ENCODE measurements at places on chromosomes 2 and 18.

- DNase-seq: no peak
Observed at GRCh38 chr2:54685263-54685775, 38.1 kb upstream of the EML6 start.

- no peak for DNase-seq
Observed at GRCh38 chr2:54879598-54880332, 156.3 kb downstream of the EML6 start.

GRCh38 chr2:226730481-226730880 is 69.1 kb downstream of the IRS1 start:
- DNase-seq: no peak

DNA sequence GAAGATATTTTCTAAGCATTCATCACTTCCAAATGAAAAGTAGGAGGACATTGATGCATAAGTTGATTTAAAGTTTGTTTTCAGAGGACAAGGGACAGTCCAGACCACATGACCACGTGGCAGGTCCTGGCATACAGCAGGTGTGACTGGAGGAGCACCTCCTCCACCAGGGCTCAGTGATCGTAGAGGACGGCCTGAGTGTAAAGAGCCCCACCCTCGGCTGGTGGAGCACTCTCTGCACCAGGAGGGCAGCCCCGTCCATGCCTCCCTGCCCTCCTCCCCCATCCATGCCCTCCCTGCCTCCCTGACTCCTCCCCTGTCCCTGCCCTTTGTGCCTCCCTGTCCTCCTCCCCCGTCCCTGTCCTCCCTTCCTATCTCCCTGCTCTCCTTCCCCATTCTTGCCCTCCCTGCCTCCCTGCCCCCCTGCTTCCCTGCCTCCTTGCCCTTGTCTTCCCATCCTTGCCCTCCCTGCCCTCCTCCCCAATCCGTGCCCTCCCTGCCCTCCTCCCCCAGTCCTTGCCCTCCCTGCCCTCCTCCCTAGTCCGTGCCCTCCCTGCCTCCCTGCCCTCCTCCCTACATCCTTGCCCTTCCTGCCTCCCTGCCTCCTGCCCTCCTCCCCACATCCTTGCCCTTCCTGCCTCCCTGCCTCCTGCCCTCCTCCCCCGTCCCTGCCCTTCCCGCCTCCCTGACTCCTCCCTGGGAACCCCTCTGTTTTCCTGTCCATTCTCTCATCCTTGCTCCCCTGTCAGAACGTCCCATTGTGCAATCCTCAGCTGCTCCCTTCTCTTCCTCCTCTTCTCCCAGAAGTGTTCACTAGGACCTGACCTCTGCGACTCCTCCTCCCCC is 47.9 kb downstream of the ANKMY1 start:
- DNase-seq: no peak

DNA sequence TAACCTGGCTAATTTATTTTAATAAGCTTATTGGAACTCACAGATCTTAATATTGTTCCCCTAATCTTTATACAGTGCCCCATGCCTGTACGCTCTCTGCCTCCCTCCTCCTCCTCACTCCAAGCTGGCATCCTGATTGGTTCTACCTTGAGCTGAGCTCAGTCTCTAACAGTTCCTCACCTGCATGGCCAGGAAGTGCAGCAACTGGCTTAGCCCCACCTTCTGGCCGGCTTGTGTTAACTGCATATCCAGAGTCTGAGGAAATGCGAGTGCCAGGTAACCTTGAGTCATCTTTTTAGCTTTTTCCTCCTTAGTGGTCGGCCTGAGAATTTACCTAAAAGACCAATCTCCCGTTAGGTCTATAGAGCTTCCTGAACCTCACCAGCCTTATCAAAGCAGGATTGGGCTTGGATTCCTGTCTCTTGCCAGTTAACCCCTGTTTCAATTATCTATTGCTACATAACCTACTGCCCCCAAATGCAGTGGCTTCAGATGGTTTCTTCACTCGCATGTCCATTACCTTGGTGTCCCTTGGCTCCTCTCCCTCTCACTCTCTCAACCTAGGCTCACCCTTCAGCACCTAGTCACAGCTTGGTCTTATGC is 89.5 kb upstream of the STK39 start:
- DNase-seq: peak; percentile 31

DNA sequence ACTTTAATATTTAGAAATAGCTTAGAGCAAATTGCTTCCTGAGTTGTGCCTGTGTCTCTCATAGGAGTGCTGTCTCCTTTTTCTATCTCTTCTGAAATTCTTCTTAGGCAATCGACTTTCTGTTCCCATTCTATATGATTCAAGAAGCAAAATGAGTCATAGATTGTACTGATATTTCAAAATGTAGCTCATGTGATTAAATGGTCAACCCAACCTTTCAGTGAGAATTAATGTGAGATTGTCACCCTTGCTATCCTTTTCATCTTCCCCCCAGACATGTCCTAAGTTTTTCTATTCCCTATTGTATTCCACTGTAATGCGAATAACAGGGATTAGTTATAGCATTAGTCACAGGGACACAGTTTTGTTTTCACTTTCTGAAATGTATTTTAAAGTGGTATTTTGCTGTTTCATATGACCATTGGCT is 413.6 kb downstream of the THSD7B start:
- no peak for DNase-seq

GRCh38 chr18:39840856-39841481 is 2114.1 kb upstream of the PIK3C3 start:
- no peak for DNase-seq

DNA sequence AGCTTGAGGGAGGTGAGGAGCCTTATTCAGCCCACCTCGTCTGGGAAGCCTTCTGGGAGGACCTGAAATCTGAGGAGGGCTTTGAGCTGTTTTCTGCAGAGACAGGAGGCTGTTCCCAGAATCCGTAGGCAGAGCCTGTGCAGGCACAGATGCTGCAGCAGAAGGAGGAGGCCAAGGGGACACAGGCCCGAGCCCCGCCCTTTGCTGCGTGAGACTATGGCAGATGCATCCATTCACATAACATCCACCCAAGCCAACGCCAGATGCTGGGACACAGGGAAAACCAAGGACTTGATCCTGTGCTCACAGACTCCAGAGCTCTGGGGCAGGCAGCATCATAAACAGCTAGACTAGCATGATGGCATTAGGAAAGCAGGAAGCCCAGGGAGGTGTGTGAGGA is 98.2 kb downstream of the KCNF1 start:
- DNase-seq: no peak

GRCh38 chr2:196205011-196205766 is 33.8 kb upstream of the STK17B start:
- no peak for DNase-seq

GRCh38 chr2:159032146-159032545 is 63.7 kb downstream of the TANC1 start:
- DNase-seq: no peak

DNA sequence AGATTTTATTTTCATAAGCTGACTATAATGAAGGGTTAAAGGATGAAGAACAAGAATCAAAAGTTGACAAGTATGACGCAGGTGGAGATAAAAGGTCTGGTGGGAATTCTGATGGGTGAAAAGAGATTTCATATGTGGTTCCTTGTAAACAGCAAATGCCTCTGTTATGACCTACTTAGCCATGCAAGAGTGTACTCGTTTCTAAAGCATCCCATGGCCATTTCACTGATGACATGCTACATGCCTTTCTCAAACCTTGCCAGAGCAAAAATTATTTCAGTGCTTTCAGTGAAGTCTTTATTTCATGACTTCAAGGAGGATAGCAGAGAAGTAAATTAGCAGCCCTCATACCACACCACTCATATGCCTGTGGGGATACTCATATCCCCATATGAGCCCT is 71.7 kb downstream of the FEZ2 start:
- no peak for DNase-seq

- no peak for DNase-seq
Observed at GRCh38 chr2:206296128-206296527, 21.7 kb downstream of the ZDBF2 start.

DNA sequence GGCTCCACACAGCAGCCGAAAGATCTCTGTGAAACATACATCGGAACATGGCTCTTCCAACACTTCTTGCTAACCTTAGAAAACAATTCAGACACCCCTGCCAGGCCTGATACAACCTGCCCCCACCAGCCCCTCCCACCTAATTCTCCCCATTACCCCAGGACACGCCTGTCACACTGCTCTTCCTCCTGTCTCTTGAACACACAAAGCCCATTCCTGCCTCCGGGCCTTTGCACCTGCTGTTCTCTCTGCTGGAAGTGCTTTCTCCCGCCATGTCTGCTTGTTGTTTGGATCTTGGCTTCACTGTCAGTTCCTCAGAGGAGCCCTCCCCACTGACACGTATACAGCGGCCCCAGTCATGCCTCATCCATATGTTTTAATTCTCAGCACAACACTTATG is 24.1 kb downstream of the CELF4 start:
- no peak for DNase-seq

GRCh38 chr18:60157810-60158209 is 214.8 kb downstream of the MC4R start:
- no peak for DNase-seq

DNA sequence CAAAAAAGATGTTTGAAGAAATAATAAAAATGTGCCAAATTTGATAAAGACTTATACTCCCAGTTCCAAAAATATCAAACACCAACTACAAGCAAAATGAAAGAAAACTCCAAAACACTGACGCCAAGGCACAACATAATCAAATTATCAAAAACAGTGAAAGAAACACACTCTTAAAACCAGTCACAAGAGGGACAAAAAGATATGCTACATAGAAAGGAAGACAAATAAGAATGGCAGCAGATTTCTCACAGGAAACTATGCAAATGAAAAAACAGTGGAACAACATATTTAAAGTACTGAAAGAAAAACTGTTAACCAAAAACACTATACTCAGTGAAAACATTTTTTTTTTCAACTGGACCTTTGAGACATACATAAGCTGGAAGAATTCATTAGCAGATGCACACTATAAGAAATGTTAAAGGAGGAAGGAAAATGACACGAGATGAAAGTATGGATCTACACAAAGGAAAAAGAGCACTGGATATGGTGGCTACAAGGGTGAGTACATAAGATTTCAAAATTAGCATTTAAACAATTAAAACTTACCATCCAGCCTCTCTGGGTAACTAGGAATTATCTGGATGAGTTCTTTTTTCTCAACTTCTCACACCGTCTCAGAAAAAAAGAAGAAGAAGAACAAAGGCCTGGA is 94.0 kb upstream of the ACVR1C start:
- no peak for DNase-seq

DNA sequence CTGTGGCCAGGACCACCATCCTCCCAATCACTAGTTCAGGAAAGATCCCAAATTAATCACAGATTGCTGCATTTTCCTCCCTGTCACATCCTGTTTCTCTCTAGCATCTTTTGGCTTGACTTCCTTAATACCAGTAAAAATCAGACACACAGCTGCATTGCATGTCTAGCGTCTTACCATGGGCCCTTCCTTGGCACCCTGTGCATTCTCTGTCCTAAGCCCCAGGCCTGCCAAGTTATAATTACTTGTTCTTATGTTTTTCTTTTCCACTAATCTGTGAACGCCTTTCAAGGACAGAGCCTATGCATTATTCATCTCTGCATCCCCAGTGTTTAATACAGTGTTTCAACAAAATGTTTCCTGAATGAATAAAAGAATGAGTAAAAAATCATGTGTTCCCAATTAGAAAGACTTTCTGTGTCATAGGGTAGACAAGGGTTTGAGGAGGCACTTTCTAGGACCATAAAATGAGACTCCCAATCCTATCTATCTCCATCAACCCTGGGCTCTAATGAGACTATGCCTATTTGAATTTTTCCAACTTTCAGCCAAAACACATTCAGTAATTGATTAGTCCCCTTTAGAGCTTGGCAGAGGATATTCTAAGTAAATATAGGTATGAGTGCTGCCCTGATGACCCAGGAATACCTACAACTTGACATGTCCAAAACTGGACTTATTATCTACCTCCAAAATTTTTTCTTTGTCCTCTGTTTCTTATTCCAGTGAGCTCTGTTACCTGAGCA is 10.3 kb upstream of the NT5C1B start:
- no peak for DNase-seq

GRCh38 chr2:196534495-196534894 is 105.0 kb upstream of the CCDC150 start:
- no peak for DNase-seq

DNA sequence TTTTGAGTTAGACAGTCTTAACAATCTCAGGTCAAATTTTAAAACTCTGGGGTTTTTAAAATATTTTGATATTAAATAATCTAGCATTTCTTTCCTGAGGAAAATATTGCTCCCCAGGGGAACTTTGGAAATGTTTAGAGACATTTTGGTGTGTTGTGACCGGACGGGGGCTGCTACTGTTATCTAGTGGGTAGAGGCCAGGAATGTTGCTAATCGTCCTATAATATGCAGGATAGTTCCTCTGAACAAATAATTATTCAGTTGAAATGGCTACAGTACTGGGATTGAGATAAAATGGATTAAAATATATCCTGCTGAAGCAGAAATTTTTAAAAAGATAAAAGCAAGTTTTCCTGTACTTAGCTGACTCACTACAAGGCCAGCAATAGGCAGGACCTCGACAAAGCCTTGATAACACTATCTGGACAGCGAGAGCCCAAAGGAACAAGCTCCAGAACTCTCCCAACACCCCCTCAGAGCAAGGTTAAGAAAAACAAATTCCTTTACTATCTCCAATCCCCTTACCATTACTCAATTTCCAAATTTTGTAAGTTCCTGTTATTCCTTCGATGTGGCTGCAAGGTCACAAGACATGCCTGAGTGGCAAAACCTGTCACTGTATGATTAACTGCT is 1407.4 kb downstream of the SUCLG1 start:
- no peak for DNase-seq

GRCh38 chr2:175612280-175612679 is 389.8 kb downstream of the LNPK start:
- no peak for DNase-seq

- no peak for DNase-seq
Observed at GRCh38 chr2:220041447-220041846, 414.0 kb downstream of the SLC4A3 start.

DNA sequence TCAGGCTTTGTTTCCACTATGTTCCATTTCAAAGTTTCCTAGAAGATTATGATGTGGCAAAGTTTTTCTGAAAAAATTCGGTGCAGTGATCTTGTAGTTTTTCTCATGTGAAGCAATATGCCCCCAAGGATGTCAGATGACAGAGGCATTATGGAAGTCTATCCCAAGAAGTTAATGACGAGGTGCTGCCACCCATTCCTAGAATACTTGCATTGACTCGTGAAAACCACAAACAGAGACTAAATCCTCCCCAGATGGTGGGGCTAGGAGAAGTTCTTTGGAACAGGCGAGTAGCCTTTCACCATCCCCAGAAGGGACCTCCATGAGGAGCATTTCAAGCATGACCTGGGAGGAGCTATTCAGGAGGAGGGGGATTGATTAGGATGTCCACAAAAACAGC is 40.2 kb upstream of the COPS8 start:
- no peak for DNase-seq

- no peak for DNase-seq
Observed at GRCh38 chr18:2654169-2654927, 1.2 kb upstream of the SMCHD1 start.

DNA sequence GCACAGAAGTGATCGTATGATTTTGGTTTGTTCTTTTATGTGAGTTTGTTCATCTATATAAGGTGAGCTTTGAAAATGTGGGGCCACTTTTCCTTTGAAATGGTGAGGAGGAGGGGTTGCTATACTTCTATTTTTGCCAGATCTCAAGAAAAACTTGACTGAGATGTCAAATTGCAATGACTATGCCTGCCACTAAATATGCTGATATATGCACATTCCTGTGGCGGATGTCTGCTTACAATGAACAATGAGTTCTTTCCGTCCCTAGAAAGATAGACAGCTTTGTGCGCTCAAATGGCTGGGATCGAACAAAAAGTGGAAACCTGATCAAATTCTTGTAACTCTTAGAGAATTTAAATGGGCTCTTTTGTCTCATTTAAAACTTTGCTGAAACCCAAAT is 28.7 kb downstream of the MYT1L start:
- no peak for DNase-seq

GRCh38 chr18:74994502-74995418 is 214.2 kb downstream of the PTGR3 start:
- DNase-seq: no peak

- DNase-seq: no peak
Observed at GRCh38 chr2:181910028-181910831, 18.7 kb downstream of the ITPRID2 start.

Data from activated CD4-positive, alpha-beta T cell treated with anti-CD3 and anti-CD28 coated beads for 24 hours (primary cell).